Hematopoietic multipotent progenitor cell treated with erythropoietin and hydrocortisone succinate and interleukin-3 and kit ligand, for 8 days (in vitro differentiated cells): ENCODE measurements at places on chromosomes 13 and 19.

DNA sequence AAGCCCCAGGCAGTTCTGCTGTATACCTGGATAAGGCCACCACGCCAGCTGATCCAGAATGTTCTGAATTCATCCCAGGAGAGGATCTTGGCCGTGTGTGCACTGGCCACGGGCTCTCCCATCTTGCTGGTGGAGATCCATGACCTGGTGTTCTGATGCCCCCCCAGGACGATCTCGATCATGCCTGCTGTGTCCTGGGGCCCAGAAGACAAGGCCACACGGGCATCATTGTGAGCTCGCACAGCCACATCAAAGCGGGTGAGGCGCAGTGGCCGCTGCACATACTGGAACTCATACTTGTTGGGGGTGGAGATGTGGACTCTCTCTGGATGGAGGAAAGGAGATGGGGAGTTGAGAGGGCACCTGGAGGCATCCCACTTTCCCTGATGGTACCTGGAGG lies 40.1 kb downstream of the F2RL3 start:
- DNase-seq = no peak

GRCh38 chr13:86087244-86087643 lies 288.0 kb upstream of the SLITRK6 start:
- DNase-seq = no peak

DNA sequence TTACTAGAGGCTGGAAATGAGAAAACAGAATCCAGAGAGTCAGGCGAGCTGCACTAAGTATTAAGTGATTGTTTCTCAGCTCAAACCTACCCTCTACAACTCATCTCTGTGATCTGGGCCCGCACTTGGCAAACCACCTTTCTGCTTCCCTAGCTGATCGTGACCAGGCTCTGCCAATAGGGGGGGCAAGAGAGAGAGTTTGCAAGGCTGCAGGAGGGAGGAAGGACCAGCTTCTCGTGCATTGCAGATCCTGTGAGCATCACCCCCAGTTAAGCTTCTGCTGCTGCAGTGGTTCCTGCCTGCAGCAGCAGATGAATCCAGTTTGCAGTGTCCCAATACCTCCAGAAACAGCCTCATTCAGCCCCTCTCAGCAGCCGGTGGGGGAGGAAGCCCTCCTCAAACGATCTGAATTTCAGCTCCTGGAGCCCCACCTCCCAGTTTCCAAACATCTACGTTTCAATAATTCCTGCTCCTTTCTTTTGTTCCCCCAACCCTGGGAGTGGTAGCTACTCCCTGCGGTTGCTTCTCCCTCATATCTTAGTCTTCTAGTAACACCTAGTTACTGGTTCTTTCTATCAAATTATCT lies 20.0 kb downstream of the XRCC1 start:
- DNase-seq = peak; percentile 83

DNA sequence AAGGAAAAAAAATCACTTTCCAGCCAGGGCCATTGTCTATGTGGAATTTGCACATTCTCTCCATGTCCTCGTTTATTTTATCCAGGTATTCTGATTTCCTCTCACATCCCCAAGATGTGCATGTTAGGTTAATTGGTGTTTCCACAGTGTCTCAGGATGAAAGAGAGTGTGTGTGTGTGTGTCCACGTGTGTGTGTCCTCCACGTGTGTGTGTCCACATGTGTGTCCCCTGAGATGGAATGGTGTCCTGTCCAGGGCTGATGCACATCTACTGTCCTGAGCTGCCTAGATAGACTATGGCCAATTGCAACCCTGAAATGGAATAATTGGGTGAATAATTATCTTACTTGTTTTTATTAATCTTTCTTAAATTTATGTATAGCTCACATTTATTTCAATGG lies 2436.5 kb downstream of the PCDH9 start:
- no peak for DNase-seq

- DNase-seq = peak; percentile 49
Observed at GRCh38 chr13:98839856-98840769, 87.6 kb upstream of the SLC15A1 start.

DNA sequence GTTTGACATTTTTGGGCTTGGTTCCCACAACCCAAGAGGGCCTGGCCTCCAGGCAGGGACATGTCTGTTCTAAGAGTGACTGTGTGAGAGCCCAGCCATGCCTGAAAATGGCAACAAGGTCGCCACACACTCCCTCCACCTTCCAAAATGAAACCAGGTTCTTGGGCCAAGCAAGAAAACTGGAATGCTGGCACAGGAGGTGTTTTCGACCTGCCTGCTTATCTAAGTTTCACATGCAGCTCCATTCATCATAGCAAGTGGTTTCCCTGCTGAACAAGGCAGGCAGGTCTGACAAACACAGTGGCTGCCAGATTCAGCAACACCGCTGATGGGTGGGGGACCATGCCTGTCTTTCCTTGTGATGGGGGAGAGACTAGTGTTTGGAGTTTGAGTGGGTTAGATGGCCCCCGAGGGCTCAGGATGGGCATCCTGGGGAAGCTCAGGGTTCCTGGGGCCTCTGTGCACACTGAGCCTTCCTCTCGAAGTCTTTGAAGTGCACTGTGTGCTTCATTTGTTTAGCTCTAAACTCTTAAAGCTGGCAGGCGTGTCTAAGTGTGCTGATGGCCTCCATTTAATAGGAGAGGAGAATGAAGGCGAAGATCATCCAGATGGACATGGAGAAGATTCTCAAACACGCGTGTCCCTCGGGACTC lies 17.9 kb upstream of the GAS6 start:
- no peak for DNase-seq

- DNase-seq = no peak
Observed at GRCh38 chr19:33459222-33460090, 62.1 kb downstream of the PEPD start.

DNA sequence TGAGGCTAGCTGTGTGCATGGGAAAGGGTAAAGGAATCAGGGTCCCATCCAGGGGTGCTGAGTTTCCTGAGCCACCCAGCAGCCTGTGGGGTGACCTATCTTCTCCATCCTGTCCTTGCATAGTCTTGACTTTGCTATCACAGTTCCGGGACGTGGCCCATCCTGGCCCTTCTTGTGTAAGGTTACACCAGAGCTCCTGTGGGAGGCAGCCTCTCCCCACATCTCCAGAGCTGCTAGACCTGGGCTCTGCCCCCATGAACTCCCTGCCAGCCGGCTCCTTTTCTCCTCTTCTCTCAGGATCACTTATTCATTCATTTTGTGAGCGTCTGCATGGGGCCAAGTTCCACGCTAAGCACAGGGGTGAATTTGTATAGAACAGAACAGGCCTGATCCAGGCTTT lies 238.9 kb downstream of the TSHZ3 start:
- DNase-seq = no peak

DNA sequence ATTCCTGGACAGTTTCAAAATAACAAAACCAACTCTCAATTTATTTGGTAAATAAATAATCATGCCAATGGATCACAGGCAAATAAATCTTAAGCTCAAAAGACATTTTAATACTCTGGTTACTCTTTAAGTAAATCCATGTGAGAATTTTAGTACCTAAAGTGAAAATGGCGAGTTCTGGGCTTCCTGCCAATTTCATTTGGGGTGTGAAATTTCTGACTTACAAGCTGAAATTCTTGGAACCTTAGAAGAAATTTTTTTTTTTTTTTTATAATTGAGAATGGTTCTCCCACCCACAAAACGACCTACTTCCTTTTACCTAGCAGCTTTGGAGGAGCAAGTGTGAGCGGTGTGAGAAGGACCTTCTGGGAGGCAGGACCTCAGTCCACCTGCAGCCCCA lies 354.5 kb upstream of the NBEA start:
- DNase-seq = no peak

- DNase-seq = no peak
Observed at GRCh38 chr19:54287456-54287855, 6.5 kb upstream of the LILRB2 start.

GRCh38 chr13:52837850-52838249 lies 10.6 kb downstream of the PCDH8 start:
- DNase-seq = no peak

GRCh38 chr13:60852886-60853285 lies 455.9 kb downstream of the TDRD3 start:
- no peak for DNase-seq

GRCh38 chr19:4064149-4064495 lies 2.6 kb downstream of the ZBTB7A start:
- no peak for DNase-seq

DNA sequence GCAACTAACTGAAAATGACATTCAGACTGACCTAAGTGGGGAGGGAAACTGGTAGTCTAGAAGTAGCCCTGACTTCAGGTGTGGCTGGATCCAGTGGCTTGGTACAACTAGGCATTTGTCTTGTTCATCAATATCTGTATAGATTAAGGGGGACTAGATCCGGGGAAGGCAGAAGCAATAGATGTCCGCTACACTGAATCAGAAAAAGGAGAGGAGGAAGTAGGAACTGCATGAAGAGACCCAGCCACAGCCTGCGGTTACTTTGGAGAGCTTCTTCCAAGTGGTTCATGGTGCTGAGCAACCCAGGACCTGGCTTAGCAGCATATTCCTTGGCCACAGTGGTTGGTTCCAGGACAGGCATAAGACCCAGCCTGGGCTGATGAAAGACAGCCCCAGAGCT lies 9.9 kb upstream of the PRODH2 start:
- no peak for DNase-seq

GRCh38 chr13:112616586-112617362 lies 28.8 kb upstream of the TUBGCP3 start:
- DNase-seq = peak; percentile 65

- no peak for DNase-seq
Observed at GRCh38 chr13:44089452-44089851, 209.7 kb downstream of the LACC1 start.

DNA sequence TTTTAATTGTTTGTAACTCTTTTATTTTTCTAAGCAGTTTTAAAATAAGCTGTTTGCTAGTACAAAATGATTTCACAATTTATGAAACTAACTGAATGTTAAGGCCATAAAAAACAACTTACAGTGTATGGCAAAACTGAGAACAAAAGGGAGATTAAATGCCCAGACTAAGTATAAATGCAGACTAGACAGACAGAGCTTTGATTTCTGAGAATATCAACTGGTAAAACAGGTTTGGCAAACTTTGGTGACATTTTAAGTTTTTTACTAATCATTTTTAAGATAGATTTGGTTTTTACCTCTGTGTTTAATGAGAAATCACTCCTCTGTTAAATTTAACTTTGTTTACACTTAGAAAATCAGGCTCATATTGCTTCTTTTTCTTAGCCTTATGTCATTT lies 127.5 kb upstream of the KLF5 start:
- DNase-seq = no peak

GRCh38 chr13:100848304-100848703 lies 173.7 kb upstream of the TMTC4 start:
- no peak for DNase-seq

GRCh38 chr19:55117663-55118391 lies 390 bp upstream of the PPP1R12C start:
- peak; percentile 99 for DNase-seq

- peak; percentile 8 for DNase-seq
Observed at GRCh38 chr19:37506387-37507166, at the start of gene ZNF793. Gene ZNF793 (plus strand): TSS chr19:37506939. CDS start chr19:37523440, 16,501 bp downstream.

DNA sequence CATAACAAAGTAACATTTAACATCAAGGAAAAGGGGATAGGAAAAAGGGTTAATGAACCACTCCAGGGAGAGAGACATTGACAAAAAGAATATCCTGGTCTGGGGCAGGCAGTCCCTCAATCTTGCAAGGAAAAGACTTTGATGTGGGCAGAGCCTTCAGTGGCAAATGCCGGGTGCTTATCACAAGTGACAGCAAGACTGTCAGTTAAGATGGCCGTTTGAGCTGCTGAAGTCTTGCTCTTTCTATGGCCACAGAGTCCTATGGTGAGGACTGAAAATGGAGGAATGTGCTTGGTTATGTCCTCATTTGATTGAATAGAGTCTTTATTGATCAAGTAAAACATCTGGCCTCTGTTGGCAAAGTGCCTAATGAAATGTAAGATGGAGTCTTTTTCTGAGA lies 112.1 kb downstream of the B3GLCT start:
- peak; percentile 82 for DNase-seq

DNA sequence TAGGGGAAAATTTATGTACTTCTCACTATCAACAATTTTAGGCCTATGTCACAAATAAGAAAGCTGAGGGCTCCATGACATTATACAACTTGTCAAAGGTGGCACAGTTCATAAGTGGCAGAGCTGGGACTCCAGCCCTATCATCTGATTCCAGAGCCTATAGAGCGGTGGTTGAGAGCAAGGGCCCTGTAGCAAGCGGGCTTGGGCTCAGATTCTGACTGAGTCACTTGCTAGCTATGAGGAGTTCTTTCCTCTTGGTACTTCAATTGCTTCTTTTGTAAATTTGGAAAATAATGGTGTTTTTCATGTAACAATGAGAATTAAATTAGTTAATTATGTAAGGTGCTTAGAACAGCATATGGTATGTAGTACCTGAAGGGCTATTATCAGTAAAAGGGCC lies 28.7 kb upstream of the FAM216B start:
- DNase-seq = no peak

DNA sequence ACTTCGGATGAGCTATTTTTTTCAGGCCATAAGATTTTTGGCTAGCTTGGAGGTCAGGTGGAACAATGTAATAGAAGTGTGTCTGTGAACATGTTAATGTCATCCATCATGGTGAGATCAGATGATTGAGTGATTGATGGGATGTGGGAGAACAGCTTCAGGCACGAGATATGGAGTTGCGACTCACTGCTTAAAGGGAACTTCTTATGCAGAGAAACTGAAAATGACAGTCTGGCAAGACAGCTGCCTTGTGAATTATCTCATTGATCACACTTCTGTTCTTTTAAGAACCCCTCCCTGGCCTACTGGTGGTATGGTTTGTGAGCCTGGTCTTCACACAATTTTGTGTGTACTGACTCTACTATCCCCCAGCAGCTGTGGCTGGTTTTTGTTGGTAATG lies 96.0 kb downstream of the OLFM4 start:
- no peak for DNase-seq

- DNase-seq = peak; percentile 42
Observed at GRCh38 chr19:16025108-16026101, 50.9 kb upstream of the TPM4 start.

DNA sequence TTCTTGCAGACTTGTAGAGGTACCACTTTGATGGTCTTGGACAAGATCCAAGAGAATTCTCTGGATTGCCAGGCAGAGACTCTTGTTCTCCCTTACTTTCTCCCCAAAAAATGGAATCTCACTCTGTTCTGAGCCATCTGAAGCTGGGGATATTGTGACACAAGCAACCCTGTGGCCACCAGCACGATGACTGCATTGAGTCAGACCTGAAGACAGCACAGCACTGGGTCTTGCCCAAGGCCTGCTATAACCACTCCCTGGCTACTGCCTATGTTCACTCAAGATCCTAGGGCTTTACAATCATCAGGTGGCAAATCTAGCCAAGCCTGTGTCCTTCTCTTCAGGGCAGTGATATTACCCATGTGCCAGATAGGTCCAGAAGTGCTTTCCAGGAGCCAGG lies 202.5 kb upstream of the SERP2 start:
- no peak for DNase-seq

- DNase-seq = no peak
Observed at GRCh38 chr19:28208745-28209144, 1004.2 kb downstream of the UQCRFS1 start.

DNA sequence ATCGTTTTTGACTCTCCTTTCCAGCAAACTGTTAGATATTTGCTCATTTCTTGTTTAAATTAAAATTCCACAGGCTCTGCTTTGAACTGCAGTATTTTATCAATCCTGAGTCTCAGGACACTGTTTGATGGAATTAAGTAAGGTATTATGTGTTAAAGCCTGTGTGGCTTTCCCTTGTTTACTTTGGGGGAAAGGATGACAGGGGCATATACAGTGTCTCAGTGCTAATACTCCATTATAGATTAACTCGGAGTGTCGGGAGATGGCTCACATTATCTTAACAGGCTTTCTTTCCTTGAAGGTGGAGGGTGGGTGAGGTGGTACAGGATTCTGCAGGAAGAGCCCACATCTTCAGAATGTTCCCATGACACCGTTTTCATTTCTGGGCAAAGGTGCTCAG lies 84.7 kb downstream of the SHISA2 start:
- DNase-seq = no peak
